ENCODE measurements at places on chromosomes 2 and 18.

GRCh38 chr2:149446748-149447147 is 116.4 kb downstream of the LYPD6 start:
- no peak for DNase-seq

- no peak for DNase-seq
Observed at GRCh38 chr2:42796427-42797248, 4.3 kb upstream of the HAAO start.

- DNase-seq = no peak
Observed at GRCh38 chr2:137715731-137716191, 248.5 kb upstream of the HNMT start.

GRCh38 chr2:158484892-158485556 is 28.3 kb downstream of the PKP4 start:
- DNase-seq = no peak

DNA sequence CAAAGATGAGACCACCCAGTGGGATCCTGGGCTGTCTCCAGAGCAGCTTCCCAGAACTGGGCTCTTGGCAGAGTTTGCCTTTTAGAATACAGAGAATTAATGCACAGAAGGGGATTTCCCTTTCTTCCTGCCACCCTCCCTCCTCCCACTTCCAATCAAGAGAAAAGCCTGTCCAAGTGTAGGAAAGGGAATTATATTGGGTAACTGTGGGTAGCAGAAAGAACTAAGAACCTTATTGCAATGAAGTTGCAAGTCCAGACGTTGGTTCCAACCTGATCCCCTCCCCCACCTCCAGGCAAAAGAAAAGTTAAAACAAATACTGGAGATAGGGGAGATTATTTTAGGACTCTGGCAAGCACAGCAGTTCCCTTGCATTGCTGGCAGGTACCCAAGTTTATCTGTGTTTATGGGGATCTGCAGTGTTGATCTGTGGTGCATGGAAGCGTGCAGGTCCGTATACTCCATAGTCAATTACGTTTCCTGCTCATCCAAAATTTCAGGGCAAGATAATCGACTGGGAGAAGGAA is 114.3 kb downstream of the PRKCE start:
- DNase-seq = no peak

DNA sequence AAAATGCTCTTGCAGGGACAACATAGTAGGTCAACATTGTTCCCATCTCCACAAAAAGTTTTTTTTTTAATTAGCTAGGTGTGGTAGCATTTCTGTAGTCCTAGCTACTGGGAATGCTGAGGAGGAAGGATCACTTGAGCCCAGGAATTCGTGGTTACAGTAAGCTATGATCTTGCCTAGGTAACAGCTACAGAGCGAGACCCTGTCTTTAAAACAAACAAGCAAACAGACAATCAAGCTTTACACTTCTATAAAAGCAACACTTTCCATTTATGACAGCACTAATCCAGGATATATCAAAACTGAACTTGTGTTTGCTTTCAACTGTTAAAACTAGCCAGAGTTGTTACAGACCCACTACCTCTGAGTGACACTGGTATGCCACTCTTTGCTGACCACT is 12.0 kb downstream of the UGT1A3 start:
- no peak for DNase-seq

DNA sequence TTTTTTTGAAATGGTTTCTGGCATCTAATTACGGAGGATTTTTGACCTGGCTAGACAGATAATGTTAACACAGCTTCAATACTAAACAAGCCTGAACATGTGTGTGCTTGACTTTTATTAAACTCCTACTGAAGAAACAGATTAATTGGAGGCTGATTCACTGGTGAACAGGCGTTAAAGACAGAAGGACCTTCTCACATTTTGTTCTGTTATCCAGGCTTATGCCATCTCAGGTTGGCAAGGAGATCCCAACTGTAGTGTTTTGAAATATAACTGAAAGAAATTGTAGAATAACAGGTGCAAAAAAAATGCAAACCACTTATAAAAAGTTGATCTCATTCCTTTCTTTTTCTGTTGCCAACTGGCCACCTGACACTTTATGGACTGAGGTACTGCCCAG is 269.6 kb downstream of the ARHGAP15 start:
- no peak for DNase-seq

DNA sequence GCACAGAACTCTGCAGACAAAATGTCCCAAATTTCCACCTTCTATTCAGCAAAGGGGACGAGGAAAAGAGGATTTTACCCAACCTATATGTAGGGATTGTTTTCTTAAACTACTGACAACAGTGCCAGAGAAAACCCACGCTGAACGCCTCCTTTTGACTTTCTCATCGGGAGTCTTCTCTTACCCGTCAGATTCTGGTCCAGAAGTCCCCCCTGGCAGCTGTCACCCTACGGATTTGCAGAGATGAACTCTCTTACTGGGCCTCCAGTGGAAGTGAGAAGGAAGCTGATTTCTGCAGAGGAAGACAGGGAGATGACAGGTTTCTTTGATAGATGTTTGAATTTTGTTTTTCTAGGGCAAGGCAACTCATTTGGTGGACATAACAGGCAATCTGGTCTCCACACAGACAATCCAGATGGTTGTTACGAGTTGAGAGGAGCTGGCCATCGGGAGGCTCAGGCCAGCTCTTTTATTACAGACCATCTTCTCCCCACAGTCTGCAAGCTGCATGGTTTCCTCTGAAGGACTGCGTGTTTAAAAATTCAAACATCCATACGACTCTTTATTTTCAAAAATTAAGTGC is 804.3 kb downstream of the RNF144A start:
- DNase-seq = no peak

DNA sequence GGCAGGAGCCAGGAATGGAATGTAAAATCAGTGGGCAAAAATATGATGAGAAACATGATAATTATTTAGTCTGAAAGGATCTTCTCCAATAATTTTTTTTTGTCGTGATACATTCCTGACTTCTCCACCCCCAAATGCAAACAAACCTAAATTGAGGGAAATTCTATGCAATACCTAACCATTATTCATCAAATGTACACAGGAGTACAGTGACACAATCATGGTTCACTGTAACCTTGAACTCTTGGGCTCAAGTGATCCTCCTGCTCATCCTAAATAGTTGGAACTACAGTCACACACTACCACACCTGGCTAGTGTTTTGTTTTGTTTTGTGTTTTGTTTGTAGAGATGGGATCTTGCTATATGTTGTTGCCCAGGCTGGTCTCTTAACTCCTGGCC is 46.5 kb downstream of the RAB10 start:
- DNase-seq = no peak

- no peak for DNase-seq
Observed at GRCh38 chr2:65536596-65536995, 104.2 kb upstream of the SPRED2 start.

DNA sequence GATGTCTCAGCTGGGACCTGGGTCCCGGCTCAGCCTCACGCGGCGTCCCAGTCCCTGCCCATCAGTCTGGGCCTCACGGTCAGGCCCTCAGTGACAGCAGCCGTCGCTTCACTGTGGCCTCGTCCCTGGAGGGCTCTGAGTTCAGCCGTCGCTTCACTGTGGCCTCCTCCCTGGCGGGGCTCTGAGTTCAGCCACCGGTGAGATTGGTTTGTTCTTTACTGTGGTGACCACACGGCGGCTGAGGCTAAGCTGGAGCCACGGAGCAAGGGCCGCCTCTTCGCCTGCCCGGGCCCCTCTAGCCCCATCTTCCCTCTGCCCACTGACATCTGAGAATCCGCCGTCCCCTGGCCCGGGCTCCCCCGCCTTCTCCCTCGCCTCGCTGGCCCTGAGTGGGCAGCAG is 51.2 kb downstream of the NFATC1 start:
- DNase-seq = no peak

DNA sequence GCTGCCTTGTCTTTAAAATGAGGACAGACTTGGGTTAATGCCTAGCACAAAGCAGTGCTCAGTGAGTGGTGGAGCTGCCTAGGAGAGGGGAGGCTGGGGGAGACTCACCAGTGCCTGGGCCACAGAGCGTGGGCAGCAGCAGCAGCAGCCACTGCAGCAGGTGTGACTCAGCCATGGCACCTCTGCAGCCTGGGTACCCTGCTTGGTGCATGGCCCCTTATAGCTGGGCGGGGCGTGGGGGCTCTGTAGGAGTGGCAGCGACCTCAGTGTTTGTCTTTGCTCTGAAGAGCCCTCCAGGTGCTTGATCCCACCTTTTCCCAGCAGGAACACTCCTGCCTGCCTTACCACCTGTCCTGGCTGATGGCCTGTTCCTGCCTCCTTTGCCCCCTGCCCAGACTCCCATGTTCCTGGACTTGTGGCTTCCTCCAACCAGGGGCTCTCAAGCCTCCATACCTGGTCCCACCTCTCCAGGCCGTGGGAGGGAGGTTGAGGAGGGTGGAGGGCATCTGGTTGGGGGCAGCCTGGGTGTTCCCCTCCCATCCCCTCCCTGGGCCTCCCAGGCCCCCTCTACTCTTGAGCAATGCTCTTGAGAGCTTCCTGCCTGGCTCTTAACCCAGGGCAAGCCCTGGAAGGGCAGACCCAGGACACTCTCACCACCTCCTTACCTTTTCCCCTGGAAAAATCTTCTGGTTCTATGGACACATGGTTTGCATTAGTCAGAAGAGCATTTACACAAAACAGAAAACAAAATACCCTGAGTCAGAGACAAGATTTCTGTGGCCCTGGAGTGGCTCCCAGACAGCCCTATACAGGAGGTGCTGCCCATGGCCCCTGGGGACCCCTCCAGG is at the start of gene SFTPB:
Gene SFTPB, minus strand, starts transcription at position 191 of the 848 bp plus-strand sequence. Its CDS starts 16 bp downstream, at position 175.
- DNase-seq = no peak

DNA sequence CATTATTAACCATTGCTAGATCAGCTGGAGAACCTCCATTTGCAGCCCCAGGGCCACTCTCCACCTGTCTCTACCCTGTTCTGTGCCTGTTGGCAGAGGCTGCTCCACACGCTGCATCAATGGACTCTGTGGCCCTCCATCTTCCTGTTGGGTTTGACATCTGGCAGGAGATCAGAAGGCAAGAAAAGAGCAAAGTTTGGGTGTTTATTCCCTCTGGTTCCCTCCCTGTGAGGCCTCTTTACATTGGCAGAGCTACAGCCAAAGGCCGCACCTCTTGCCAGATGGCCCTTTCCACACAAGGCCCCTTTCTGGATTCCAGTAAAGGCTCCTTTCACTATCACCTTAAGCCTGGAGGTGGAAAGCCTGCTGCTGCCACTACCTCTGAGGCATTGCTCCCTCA is 110.9 kb upstream of the RND3 start:
- DNase-seq = no peak

DNA sequence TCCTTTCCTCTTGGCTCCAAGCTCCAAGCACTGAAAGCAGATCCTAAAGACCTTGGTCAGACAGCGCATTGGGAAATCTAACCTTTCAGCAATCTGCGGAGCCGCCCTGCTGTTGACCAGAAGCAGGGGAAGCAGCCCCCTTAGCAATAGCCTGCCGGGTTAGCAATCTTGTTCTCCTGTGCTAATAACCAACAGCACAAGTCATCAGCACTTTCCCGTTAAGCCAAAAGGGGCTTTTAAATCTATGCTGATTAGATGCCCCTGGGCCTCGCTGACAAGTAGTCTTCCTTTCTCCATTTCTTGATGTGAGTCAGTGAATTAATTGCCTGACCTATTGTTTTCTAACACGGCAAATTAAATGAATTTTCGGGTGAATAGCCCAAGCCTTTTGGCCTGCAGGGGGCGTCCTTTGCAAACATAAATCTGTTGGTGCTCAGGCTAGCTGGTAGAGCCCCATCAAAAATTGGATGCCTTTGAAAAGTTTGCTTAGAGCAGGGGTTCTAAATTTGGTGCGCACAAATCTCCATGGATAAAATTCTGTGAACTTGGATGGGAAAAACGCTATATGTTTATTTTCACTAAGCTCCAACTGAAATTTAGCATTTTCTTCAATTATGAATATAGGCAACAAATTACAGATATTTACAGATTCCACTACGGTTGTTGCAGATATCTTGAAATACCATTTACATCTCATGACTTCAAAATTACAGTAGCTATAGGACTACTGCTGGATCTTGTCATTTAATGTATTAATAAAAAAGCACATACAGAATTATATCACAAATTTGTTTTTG is 24.6 kb downstream of the MAIP1 start:
- peak; percentile 81 for DNase-seq

GRCh38 chr2:179876266-179876665 is 14.9 kb upstream of the ZNF385B start:
- no peak for DNase-seq

GRCh38 chr2:119259296-119259860 is 35.7 kb downstream of the STEAP3 start:
- DNase-seq = no peak

DNA sequence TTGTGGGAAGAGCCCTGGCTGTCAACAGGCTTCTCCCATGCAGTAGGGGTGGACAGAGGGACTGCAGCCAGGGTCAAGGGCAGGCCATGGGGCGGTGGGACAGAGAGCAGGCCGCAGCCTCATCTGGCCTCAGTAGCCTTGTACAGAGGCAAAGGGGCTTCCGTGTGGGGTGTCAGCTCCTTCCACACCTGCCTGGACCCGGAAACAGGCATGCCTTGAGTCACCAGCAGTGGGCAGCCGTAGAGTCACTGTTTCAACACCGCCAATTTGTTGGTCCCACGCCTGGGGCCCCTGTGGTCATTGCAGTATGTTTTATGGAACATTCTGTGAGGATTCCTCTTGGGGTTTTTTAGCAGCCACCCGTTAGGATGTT is 173.0 kb downstream of the SMAD7 start:
- DNase-seq = no peak

DNA sequence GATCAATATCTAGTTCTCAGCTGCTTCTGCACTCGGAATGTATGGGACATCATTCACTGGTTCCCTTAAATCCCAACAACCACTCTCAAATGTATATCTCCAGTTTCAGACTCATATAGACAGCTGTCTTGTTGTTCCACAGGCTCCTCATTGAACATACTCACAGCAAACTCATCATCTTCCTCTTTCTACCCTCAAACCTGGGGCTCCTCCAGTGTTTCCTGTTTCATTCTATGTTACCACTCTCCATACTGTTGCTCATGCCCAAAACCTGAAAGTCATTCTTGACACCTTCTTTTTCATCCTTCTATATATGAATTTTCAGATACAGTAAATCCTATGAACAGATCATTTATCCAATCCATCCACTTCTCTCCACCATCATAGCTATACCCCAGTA is 18.7 kb upstream of the REL start:
- no peak for DNase-seq

- DNase-seq = no peak
Observed at GRCh38 chr18:76203552-76203951, 291.5 kb downstream of the ZNF516 start.

- peak; percentile 10 for DNase-seq
Observed at GRCh38 chr2:152200565-152201465, 25.3 kb upstream of the STAM2 start.

- DNase-seq = no peak
Observed at GRCh38 chr2:223088866-223089265, 36.9 kb downstream of the KCNE4 start.

GRCh38 chr2:50133766-50134165 is 898.2 kb downstream of the NRXN1 start:
- no peak for DNase-seq

Data from stimulated activated CD4-positive, alpha-beta T cell treated with anti-CD3 and anti-CD28 coated beads, TNF-alpha, amount 100 ng/mL, for 48 hours (primary cell).